ENCODE measurements at places on chromosomes 6 and 20.

DNA sequence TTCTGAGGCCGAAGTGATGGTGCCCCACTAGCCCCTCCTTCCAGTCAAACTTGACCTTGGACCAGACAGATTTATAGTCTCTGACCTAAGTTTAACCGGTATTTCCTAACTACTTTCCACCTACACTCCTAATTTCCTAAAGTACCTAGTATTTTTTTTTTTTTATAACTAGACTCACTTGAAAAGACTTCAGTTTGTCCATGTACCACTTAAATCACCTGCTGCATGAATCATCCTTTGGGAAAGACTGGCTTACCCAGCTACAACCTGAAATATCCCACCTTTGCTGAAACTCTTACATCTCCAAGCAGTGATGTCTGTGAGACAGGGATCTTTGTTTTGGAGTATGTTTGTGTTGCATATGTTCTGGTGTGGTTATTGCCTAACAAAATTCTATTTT lies 71.1 kb downstream of the ZDHHC14 start:
- DNase-seq = no peak

DNA sequence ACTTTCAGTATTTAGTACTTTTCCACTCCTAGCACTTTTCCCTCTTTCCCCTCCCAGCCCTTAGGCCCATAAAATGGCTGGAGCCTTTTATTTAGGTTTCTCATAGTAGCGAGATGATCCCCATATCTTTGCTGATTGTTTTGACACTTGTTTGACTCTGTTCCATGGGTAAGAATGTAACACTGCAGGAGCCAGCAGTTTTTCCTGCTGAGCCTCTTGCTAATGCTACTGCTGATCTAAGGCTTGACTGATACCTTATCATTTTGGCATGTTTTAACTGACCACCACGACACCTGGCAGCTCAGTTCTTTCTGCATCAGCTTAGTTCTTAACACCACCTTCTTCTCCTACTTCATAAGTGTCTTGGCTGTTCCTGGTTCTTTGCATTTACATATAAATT lies 29.6 kb downstream of the ZKSCAN8 start:
- DNase-seq = no peak

GRCh38 chr20:51529081-51529681 lies 13.3 kb downstream of the NFATC2 start:
- no peak for DNase-seq

DNA sequence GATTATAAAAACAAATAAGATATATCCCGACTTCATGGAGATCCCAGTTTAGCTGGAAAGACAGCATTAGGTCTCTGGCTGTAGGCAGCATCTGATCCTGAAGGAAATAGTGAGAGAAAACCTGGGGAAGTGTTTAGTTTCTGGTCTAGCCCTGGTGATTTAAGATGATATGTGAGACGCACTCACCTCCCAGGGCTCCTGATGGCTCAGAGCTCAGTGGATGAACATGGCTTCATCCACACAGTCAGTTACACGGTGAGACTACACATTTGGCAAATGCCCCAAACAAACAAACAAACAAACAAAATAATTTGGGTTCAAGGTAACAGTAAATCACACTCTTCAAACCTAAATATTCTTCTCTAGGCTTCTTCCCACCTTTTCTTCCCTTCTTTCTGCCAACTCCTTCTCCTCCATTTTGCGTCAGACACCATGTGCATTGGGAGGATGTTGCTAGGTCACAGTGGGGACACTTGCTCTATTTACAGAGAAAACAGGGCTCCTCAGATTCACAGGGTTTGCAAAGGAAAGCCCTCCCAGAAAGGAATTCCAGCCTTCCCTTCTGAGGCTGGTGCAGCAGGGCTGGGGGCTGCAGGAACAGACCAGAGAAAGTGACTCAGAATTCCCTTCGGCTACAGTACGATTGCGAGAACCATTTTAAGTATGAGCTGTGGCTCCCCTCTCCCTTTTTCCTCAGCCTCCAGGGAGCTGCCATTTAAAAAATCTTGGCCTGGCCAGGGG lies 59.6 kb upstream of the SALL4 start:
- DNase-seq = no peak

GRCh38 chr20:18279242-18279641 lies 9.1 kb upstream of the ZNF133 start:
- no peak for DNase-seq

DNA sequence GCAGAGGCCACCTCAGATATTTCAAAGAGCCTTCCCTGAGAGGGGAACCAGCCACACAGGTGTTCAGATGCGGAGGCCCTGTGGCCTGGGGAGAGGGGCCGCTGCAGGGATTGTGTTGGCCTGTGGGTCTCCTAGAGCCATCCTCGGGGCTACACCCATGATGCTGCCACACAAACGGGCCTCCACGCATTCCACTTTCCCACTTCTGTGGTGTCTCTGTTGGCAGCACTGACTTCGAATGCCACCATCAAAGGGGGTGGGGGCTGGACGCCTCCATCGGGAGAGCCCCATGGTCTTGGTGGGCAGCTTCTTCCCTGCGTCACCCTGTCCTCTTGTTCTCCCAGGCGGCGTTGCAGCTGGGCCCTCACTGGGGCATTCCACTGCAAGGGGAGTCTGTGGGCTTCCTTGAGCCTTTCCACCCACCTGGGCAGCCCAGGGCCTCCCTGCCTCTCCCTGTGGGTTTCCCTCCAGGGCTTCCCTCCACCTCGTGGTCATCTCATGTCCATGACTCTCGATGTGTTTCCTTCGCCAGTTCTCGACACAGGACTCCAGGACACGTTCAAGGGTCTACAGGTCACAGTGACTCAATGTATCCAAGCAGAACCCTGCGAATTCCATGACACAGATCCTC lies 145.5 kb downstream of the ERMARD start:
- DNase-seq = no peak

GRCh38 chr6:65295812-65296211 lies 411.2 kb downstream of the EYS start:
- no peak for DNase-seq

GRCh38 chr6:125942672-125943527 lies 13.7 kb upstream of the HINT3 start:
- DNase-seq = no peak

DNA sequence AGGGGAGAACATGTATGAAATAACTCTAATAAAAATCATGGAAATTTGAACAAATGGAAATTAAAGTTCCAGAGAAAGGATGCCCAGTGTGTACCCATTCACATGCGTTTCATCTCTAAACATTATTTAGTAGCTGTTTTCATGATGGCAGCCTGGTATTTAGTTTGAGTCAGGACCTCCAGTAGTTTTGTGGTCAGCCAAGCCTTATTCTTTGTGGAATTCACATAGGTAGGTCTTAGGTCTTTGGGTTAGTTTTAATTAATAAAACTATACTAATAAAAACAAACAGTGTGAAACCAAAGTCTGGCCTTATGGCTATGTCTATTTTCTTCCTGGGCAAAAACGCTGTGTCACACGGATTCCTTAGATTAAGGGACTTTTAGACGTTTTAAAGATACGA lies 137.8 kb downstream of the FOXC1 start:
- DNase-seq = no peak

DNA sequence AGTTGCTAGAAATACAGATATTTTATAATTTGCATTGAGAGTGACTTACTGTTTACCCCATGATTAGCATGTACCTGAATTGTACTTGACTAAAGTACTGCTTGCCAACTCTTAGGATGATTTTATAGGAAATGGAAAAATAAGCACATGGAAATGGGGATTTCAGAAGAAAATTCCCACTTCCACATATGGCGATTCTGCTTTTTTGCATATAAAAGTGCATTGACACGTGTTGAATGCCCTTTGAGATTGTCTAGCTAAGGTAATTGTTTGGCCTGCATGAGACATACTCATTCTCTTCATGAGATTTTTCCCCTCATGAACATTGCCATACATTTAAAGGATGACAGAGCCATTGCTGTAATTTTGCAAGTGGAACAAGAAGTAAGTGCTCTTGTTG lies 10.1 kb downstream of the TAB2 start:
- no peak for DNase-seq

DNA sequence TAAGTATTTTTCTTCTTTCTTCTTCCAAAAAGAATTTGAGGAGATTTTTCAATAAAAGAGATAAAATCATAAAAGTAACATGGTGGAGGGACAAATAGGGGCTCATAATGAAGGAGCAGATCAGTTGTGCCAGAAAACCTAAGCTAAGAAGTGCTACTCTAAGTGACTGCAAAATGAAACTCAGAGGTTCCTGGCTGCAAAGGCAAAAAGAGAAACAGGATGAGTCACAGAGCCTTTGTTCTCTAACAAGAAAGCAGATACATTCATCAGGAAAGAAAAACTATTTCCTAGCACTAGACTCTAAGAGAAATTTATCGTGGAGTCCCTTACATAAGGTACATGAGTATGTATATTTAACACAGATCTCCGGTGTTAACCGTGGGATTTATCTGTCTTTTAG lies 49.8 kb downstream of the TSHZ2 start:
- DNase-seq = no peak

DNA sequence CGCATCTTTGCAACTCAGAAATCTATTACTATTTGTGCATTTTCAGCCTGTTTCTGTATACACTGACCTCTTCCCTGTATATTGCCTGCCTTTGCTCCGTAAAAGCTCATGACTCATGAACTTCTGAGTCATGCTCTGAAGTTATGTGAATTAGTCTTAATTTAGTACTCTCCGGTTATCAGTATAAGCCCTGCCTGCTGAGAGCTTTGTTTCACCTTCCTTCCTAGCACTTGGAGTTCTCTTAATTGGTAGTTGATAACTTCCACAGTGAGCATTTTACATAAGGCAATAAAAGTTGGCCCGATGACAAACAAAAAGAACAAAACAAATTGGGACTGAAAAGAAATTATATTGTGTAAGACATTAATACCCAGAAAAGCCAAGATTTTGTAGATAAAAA lies 231.4 kb downstream of the GJA1 start:
- no peak for DNase-seq

- no peak for DNase-seq
Observed at GRCh38 chr6:170355661-170356060, 49.1 kb downstream of the FAM120B start.

- DNase-seq = no peak
Observed at GRCh38 chr6:101918471-101918870, 525.0 kb downstream of the GRIK2 start.

DNA sequence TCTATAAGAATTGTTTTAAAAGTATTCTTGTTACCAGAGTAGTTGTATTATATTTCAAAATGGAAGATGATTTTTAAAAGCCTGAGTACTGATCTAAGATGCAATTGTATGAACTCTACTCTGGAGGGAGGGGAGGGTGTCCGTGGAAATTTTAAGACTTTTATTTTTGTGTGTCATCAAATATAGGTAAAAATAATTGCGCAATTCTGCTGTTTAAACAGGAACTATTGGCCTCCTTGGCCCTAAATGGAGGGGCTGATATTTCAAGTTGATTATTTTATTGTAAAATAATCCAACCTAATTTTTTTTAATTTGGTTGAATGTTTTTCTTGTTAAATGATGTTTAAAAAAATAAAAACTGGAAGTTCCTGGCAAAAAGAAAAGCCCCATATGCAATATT lies 38.1 kb upstream of the RPP40 start:
- no peak for DNase-seq
